ENCODE measurements at places on chromosomes 13 and 19.

DNA sequence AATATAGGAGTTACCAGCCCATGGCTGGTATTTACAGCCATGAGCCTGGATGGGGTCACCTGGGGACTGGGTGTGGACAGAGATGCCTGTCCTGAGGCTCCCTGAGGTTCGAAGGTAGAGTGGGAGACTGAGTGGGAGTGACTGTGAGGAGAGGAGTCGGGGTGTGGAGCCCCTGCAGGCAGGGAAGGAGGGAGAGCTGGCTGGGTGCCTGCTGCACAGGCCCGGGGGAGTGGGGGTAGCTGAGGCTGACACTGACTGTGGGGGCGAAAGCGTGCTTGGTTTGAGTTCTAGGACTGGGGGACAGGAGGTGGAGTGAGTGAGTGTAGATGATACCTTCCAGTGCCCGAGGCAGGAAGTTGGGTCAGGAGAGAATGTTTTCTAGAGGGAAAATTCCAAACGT is 7.1 kb downstream of the RAB11B start:
- H3K27me3 ChIP-seq = no peaks in the 10 kb centered on the region
- DNase-seq = no peak
- H3K36me3 ChIP-seq = peaks cover 6% of the 10 kb centered on the region
- no peak overlapping the region for H3K27ac ChIP-seq

DNA sequence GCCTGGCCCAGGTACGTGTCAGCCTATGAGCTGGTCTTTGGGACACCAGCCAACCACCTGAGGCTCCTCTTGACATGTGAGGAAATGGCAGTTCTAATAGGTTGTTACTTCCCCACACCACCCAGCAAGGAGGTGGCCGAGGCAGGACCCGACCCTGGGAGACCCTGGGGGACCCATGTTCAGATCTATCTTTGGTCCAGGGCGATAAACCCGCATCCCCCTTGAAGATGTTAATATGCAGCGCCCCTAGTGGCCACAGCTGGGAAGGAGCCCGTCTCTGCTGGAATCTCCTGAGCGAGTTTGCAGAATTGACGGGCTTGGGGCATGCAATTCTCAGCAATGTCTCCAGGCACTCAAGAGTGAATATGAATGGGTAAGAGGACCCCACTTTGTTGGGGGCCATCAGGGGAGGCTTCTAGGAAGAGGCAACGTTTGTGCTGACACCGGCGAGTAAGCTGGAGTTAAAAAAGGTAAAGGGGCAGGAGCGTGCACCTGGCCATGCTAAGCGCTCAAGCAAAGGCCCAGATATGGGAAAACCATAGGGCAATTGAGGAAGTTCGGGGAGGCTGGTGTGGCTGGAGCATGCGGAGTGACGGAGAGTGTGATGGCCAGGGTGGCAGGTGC is 1.5 kb upstream of the MYO1F start:
- H3K4me1 ChIP-seq = no peaks in the 10 kb centered on the region
- H3K27me3 ChIP-seq = no peaks in the 10 kb centered on the region
- no peak overlapping the region for H3K27ac ChIP-seq
- no peak overlapping the region for H3K4me3 ChIP-seq

DNA sequence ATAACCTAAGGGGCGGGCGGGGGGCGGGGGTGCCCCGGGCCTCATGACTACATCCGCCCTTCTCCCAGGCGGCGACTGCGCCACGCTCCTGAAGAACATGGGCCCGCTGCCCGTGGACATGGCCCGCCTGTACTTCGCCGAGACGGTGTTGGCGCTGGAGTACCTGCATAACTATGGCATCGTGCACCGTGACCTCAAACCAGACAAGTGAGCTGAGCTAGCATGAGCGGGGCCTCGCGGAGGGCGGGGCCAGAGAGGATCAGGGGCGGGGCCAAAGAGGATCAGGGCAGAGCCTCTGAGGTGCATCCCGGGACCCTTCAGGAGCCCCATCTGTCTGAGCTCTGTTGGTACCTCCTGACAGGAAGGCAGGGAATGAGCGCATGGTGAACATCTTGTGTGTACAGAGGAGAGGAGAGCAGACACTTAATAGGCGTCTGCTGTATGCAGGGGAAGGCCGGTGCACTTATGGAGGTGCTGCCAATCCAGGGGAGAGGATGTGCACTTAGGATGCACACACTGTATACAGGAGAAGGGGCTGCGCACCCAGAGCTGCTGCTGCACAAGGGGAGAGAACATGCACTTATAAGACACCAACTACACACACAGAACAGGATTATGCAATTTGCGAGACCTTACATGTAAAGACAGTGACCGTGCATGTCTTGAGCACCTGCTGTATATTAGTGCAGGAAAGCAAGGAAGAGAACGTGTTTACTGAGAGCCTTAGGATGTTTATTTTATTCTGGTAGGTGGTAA is 20.9 kb upstream of the PIK3R2 start:
- no peaks in the 10 kb centered on the region for H3K27me3 ChIP-seq
- H3K4me1 ChIP-seq = no peaks in the 10 kb centered on the region
- H3K4me3 ChIP-seq = no peak overlapping the region
- DNase-seq = no peak

DNA sequence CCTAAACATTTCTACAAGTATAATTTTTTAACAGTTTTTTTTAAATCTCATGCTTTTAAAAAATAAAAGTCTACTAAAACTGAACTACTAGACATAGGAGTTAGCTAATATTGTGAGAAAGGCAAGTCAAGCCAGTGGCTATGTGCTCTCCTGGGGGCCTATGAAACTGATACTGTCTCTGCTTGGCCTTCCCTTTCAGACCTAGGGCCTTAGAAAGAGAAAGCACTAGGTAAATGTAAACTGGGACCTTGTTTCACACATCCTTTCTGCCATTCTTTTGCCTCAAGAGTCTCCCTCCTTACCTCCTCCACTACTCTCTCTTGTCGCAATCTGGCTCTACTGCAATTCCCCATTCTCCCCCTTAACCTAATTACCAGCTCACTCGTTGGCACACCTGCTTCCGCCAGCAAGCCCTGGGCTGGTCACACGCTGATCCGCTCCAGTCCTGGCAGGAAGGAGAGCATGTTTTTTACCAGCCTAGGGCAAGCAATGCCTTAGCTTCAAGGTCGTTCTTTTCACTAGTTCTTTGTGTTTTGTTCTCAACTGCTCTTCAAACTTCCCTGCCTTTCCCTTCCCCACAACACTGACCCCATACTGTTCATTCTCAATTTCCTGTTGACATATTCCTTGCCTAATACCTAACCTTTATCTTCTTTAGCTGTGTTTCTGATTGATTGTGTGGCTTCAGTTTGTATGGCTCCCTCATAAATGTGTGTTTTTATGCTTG is 23.1 kb downstream of the TBC1D4 start:
- H3K27ac ChIP-seq = peak overlapping the region; percentile 1
- H3K4me3 ChIP-seq = no peak overlapping the region
- DNase-seq = peak; percentile 64
- no peaks in the 10 kb centered on the region for H3K36me3 ChIP-seq

DNA sequence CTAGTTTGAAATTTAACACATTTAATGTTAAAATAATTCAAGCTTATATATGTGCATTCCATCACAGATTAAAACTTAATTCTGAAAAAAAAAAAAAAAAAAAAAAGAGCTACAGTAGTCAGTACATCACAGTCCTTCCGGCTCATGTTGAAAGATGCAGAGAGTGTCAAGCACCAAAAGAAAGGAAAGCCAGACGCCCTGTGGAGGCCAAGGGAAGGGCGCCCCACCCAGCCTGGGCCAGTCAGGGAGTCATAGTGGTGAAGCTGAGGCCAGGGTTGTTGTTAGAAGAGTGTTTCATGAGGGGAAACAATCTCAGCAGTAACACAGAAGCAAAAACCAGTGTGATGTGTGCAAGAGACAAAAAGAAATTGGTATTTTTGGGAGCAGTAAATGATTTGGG is 375.3 kb downstream of the MTUS2 start:
- no peaks in the 10 kb centered on the region for H3K36me3 ChIP-seq
- H3K4me1 ChIP-seq = no peaks in the 10 kb centered on the region
- no peaks in the 10 kb centered on the region for H3K27me3 ChIP-seq
- no peak overlapping the region for H3K4me3 ChIP-seq
- DNase-seq = no peak
- H3K27ac ChIP-seq = no peak overlapping the region
